ENCODE measurements at places on chromosomes 6 and 20.

DNA sequence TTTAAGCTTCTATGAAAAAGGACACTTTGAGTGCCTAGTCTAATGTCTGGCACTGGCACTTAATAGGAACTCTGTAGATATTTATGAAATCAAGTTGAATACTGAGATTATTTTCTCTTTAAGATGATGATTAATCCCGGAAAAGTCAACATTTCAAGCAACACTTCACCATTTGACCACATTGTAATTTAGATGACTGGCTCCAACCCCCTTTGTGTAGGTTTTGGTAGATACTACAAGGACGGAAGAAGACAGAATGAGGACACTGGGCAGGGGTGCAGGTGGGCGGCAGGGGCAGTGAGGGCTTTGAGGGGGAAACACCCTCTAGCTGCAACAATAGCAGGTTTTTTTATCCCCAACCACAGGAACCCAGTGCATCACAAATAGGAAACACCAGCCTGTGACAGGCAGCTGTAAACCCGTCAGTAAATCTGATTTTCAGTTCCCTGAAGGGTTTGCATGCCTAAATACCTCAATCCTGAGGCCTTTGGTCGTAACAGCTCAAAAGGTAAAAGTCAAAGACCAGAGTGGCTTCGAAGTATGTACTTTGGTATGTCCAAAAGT lies 4.6 kb downstream of the DTNBP1 start:
- no peak for DNase-seq

GRCh38 chr20:31670371-31671228 lies 32.9 kb downstream of the COX4I2 start:
- DNase-seq: peak; percentile 48

- no peak for DNase-seq
Measured at GRCh38 chr20:59829786-59830664, 103.4 kb downstream of the SYCP2 start.

GRCh38 chr20:58017970-58018530 lies 210.4 kb downstream of the ANKRD60 start:
- no peak for DNase-seq

GRCh38 chr6:14922706-14923460 lies 323.0 kb upstream of the JARID2 start:
- no peak for DNase-seq

GRCh38 chr6:149031859-149032598 lies 285.2 kb downstream of the UST start:
- peak; percentile 95 for DNase-seq

- DNase-seq: peak; percentile 66
Measured at GRCh38 chr6:129766959-129767728, 57.2 kb upstream of the ARHGAP18 start.

DNA sequence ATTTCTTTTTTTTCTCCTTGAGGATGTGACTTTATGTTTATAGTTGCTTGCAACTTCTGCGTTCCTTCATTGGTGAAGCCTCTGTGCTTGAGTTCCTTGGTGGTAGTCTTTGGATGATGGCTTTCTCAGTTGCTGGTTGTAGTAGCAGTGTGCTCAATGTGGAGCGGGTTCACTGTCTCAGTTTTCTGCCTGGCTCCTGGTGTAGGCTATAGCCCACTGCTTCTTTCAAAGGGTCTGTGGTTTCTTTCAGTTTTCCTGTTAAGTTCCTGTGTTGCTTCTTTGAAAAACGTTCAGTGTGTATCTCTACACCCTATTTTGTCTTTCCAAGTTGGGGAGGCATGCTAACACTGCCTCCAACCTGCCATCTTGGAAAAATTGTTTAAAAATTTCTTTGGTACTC lies 33.9 kb upstream of the ZBTB24 start:
- DNase-seq: no peak

GRCh38 chr6:45606831-45607400 lies 229.2 kb upstream of the SUPT3H start:
- DNase-seq: no peak

DNA sequence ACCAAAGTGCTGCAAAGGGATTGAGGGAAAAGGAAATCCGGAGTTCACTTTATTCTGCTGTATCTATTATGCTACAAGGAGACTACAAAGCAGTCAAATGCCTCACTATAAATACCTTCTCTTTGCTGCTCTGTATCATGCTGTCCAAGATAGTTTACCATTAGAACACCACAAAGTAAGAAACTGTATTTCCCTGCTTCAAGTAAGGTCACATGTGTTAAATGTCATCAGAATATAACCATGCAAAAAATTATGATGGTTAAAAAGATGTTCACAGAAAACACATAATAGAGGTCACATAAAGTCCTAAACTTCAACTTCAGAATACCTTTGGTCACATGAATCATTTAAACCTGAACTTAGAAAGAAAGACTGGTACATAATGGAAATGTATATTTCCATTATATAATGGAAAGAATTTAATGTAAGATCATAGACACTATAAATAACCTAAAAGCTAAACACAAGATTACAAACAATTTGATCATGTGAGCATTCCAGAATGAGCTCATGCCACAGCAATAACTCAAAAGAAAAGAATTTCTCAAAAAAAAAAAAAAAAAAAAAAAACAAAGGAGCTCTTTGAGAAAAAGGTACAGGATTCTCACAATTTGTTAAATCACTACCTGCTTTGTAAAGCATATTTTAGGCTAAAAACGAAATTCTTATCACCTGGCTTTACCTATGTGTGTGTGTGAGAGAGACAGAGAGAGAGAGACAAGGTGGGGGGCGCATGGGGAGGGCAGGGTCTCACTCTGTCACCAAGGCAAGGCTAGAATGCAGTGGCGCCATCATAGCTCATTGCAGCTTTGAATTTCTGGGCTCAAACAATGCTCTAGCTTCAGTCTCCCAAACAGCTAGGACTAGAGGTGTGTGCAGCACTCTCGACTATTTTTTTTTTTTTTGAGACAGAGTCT lies 58.7 kb downstream of the KIF13A start:
- DNase-seq: peak; percentile 72

GRCh38 chr20:49704932-49705336 lies 8.7 kb downstream of the B4GALT5 start:
- no peak for DNase-seq

- no peak for DNase-seq
Measured at GRCh38 chr6:165220045-165220444, 89.4 kb downstream of the C6orf118 start.

- DNase-seq: no peak
Measured at GRCh38 chr6:146962329-146962728, 241.9 kb upstream of the STXBP5 start.

GRCh38 chr6:147538821-147539220 lies 30.3 kb downstream of the SAMD5 start:
- DNase-seq: no peak

DNA sequence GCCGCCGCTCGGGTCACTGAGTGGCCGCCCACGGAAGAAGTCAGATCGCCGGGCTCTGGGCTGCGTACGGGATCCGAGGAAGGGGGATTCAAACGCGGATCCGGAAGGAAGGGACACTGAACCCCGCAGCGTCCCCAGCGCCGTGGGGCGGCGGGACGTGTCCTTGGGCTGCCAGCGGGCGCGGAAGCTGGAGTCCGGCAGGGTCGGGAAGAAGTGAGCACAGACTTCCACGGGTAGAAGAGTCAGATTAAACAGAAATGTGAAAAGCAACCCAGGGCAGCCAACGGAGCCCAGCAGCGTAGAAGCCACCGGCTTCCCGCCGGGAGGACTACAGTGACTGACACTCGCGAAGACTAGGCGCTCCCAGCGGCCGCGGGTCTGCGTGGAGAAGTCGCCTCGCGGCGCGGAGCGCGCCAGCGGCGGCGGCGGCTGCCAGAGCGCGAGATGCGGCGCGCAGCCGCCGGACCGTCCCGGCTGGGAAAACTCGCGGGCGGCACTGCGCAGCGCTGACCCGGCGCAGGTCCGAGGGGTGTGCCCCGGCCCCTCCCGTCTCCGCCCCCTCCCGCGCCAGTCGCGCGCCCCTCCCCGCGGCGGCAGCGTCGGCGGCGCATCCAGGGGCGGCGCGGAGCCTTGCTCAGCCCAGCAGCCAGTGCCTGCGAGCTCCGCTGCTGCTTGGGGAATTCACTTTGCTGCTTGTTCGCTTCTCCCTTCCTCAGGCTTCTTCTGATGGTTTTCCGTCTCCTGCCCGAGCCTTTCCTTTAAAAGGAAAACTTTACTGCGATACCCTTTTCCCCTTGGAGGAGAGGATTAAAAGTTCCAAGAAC lies at the start of gene SAMD5:
Gene SAMD5, plus strand, starts transcription at position 649 of the 824 bp plus-strand sequence. CDS start 239 bp downstream, outside the sequence.
- DNase-seq: peak; percentile 82

DNA sequence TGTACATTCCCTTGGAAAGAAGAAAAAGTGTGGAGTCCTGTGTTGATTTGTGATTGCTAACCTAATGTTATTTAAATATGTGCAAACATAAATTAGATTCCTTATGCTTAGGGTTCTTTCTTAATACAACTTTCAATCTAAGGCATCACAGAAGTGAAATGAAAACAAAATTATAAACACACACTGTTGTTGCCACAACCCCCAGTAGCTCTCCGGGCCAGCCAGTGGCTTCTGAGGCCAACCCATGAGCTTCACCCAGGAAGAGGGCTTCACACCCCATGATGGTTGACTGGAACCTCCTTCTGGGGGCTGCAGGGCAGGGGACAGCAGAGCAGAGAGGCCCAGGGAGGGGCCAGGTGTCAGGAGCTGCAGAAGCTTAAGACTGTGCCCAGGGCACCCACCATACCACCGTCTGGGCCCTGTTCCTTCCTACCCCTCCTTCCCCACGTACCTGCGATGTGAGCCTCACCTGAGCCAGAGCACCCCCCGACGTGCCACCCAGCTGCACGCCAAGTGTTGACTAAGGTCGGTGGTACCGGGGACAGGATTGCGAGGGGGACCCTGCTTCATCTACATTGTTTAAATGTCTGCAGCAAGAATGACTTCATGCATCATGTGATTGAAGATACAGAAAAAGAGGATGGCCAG lies 110.5 kb downstream of the FAM120B start:
- no peak for DNase-seq

GRCh38 chr20:48523191-48523995 lies 304.4 kb downstream of the PREX1 start:
- DNase-seq: peak; percentile 79

- no peak for DNase-seq
Measured at GRCh38 chr20:3658716-3659491, 4.3 kb downstream of the GFRA4 start.

- peak; percentile 5 for DNase-seq
Measured at GRCh38 chr6:150741633-150742200, 123.8 kb upstream of the MTHFD1L start.

DNA sequence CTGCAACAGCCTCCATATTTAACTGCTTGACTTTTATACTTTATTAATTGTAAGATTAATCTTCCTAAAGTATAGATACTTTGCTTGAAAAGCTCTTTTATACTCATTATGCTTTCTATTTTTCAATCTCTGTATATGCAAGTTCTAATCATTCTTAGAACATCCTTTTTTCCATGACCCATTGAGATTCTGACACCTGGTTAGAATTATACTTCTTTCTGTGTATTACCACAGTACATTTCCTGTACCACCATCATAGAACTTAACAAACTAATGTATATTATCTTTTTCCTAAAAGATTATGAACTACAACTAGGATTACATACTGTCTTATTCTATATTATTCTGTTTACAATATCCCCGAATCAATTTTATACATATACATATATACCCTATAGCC lies 13.5 kb downstream of the SERINC1 start:
- DNase-seq: no peak

DNA sequence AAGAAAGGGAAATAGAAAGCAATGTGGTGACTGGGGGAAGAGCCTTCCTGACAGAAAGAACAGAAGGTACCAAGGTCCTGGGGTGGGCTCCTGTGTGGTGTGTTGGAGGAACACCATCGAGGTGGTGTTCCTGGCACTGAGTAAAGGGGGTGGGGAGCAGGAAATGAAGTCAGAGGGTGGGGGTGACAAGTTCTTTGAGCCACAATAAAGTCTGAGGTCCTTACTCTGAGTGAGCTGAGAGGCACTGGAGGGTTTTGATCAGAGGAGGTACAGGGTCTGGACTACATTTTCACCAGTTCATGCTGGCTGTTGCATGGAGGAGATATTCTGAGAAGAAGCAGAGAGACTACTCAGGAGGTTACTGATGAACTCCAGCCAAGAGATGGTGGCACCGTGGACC lies 198.2 kb downstream of the GMPR start:
- DNase-seq: no peak

- DNase-seq: peak; percentile 42
Measured at GRCh38 chr6:148471624-148472159, 129.1 kb downstream of the SASH1 start.

- DNase-seq: no peak
Measured at GRCh38 chr20:32870985-32871384, 12.3 kb downstream of the EFCAB8 start.

DNA sequence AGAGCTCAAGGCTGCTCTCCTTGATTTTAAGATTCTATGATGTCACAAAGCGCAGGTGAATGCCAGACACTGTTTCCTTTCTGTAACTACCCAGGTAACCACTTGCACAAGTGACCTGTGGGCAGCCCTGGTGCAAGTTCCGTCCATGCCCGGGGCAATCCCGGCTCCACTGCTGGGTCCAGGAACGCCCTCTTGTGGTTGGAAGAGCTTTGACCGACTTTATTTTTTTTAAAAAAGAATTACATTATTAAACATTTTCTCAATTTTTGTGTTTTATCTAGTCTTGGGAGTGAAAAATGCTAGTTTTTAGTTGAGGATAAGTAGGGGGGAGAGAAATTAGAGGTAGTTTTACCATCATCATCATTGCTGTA lies 695.2 kb downstream of the QKI start:
- DNase-seq: no peak

DNA sequence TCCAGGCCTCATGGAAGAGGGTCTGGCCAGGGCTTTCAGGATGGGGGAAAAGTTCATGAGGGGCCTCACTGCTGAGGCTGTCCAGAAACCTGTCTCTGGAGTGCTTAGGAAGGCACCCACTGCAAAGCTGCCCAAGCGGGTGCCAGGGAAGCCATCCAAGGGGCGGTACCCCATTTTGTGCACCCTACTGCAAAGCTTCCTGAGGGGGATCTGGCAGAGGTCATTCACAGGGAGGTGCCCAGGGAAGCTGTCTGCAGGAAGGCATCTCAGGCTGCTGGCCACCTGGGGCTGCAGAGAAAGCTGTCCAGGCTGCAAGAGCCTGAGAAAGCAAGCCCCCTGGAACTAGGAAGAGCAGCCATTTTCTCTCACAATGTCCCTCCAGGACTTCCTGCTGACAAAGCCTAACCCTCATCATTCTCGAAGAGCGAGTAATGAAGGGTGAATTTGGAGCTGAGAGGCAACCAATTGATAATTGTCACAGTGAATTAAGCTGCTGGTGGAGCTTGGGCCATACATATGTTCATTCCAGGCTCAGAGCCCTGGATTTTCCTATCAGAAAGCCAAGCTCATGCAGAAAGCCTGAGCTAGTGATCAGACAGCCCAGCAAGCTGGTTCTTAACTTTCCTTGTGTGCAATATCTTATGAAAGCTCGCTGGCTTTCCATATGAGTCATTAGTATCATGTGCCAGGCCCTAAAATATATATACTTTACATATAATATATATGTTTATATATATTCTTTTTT lies 62.2 kb upstream of the SLC22A16 start:
- peak; percentile 49 for DNase-seq
